ENCODE measurements at places on chromosomes 12 and 14.

GRCh38 chr12:95590775-95591174 is 39.5 kb upstream of the USP44 start:
- DNase-seq: no peak

GRCh38 chr12:14072987-14073386 is 91.6 kb upstream of the GRIN2B start:
- DNase-seq: no peak

DNA sequence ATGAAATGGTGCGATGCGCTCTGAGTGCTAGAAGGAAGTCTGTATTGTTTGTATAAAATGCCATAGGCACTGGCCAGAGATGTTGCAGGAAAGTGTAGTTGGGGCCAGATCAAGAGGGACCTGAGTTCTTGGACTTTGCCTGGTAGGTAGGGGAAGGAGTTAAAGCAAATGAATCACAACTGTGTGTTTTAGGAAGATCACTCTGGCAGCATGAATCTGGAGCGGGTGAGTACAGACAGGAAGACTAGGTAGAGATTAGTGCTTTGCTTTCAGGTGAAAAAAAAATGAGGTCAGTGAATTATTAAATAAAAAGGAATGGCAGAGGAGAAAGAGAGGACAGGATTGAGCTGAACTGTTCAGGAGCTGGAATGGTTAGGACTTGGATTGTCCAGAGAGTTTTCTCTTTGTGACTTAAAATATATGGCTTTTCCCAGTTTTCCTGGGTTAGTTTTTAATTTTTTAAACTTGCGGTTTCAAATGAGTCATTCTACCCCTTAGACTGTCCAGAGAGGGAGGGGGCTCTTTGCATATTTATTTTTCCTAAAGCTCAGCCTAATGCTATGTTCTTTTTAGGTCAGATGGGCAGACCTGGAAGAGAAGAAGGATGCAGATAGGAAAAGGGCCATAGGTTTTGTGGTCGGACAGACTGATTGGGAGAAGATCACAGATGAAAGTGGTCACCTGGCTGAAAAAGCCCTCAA is 41.1 kb downstream of the PROX2 start:
- DNase-seq: no peak

DNA sequence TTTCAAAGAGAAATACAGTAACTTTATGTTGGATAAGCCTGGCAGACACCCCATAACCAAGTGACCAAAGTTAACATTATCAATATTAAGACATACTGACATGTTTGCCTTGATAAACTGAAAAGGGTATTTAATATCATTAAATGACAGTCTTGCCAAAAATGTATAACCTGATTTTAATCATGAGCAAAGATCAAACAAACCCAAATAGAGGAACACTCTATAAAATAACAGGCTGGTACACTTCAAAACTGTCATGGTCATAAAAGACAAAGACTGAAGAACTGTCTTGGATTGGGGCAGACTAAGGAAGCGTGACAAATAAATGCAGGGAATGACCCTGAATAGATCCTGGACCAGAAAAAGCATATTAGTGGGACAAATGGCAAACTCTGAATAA is 64.0 kb downstream of the AKAP6 start:
- no peak for DNase-seq

DNA sequence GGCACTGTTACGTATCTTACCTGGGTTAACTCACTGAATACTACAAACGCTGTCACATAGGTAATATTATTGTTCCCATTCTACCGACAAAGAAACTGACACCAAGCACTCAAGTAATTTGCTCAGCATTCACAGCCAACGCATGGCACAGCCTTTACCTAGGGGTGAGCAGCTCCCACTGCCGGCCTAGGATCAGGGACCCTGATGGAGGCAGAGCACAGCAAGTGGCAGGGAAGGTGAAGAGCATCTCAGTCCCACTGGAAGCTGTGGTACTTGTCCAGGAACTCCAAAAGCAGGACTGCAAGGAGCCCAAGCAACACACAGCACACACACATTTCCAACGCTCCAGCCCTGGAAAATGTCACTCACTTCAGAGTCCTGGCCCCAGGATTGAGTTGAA is 111.8 kb upstream of the CDKN3 start:
- no peak for DNase-seq

- peak; percentile 7 for DNase-seq
These were observed 3.6 kb downstream of the SSTR1 start for GRCh38 chr14:38211255-38211735.

All from heart right ventricle (tissue), 16 donors.